ENCODE measurements at places on chromosomes 3 and 15.

GRCh38 chr3:32239307-32240158 is 1.1 kb downstream of the CMTM8 start:
- no peak for DNase-seq

DNA sequence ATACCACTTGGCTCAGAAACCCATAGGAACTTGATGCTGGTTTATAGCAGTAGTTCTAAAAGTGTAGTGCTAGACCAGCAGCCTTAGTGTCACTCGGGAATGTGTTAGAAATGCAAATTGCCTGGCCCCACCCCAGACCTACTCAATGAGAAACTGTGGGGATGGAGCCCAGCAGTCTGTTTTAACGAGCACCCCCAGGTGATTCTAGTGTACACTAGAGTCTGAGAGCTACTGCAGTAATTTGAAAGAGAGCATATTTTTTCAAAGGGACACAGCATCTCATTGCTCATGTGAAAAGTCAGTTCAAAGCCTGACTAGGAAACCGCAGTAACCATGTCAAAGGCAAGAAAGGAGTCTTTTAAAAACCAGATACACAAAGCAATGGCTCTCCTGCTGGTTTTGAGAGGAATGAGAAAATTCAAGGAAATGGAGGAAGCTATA is 313.4 kb downstream of the SQOR start:
- DNase-seq: no peak

- no peak for DNase-seq
These were observed 482.7 kb upstream of the PDZRN3 start for GRCh38 chr3:74107451-74107850.

DNA sequence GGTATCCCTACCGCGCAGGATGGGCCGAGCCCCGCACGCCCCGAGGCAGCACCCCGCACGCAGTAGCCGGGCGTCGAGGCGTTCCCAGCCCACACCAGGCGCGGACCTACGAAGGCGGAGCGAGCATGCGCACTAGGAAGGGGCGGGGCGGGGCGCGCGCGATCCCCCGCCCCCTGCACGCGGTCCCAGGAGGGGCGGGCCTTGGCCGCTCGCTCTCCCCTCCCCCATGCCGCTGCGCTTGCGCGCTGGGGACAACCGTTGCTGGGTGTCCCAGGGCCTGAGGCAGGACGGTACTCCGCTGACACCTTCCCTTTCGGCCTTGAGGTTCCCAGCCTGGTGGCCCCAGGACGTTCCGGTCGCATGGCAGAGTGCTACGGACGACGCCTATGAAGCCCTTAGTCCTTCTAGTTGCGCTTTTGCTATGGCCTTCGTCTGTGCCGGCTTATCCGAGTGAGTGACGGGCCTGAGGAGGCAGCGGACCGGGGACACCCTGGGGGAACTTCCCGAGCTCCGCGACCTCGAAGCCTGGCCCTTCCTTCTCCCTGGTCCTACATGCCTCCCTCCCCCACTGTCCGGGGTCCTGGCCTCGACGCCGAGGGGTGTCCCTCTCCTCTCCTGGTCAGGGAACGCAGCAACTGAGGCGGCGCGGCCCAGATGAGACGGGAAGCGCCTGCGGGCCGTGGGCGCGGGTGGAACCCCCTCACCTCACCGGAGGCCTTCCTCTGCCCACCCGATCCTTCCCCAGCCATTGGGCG is at the start of gene SPESP1:
SPESP1 (plus strand) TSS at position 258 of the 755 bp plus-strand sequence; CDS start at position 387, 129 bp downstream.
- DNase-seq: no peak

DNA sequence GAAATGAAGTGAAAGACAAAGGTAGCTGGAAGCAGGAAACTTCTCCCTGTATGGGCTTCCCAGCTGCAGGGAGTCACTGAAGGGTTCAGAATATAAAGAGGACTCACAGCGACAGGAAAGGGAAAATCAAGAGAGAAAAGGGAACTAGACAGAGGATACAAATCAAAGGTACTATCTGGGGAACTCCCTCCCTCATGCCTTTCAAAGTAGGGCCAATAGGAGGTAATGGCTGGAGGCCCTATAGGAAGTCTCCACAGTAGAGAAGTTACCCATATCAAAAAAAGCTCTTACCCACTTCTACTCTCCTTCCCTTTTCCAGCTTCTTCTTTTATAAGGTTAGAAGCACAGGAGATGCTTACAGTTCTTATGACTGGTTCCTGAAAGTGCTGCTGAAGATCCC is 43.5 kb downstream of the FMN1 start:
- DNase-seq: no peak

DNA sequence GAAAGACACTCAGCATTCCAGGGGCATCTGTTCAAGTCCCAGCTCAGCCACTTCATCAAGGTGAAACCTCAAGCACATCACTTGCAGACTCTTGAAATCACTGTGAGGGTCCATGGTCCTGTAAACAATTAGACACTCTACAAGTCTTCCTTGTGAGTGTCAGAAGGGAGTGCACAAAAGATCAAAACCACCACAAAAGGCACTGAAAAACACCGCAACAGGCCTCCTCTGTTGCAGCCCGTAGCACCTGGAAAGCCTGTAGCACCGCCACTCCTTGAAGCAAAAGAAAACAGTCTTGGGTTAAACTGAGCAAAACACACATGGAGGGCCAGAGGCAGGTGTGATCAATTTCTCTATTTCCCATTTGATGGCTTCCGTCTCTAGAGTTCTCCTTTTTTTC is 63.8 kb upstream of the SNRK start:
- DNase-seq: no peak

- DNase-seq: no peak
These were observed 17.4 kb upstream of the VEPH1 start for GRCh38 chr3:157520485-157521150.

- DNase-seq: no peak
These were observed 23.7 kb upstream of the TICRR start for GRCh38 chr15:89551550-89551949.

DNA sequence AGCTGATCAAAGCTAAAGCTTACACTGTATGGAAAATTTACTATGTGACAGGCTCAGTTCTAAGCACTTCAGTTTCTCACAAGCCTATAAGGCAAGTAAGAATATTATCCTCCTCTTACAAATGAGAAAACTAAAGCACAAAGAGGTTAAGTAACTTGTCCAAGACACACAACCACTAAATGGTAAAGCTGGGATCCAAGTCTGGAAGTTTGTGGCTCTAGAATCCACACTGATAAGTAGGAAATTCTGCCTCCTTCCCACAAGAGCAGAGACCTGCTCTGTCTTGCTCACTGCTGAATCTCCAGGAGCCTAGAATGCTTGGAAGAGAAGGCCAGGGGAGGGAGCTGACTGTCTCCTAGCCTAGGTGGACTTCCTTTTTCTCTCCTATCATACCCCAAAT is 60.6 kb downstream of the MAGI1 start:
- no peak for DNase-seq

DNA sequence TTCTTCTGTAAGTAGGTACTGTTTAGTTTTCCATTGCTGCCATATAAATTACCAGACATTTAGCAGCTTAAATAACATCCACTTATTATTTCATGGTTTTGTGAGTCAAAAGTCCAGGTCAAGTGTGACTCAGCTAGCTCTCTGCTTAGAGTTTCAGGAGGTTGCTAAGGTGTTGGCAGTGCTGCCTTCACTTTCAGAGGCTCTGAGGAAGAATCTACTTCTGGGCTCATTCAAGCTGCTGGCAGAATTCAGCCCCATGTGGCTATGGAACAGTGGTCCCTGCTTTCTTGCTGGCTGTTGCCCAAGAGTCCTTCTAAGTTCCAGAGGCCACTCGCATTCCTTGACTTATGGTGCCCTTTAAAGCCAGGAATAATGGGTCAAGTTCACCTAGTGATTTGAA is 4.5 kb downstream of the CFAP44 start:
- no peak for DNase-seq

DNA sequence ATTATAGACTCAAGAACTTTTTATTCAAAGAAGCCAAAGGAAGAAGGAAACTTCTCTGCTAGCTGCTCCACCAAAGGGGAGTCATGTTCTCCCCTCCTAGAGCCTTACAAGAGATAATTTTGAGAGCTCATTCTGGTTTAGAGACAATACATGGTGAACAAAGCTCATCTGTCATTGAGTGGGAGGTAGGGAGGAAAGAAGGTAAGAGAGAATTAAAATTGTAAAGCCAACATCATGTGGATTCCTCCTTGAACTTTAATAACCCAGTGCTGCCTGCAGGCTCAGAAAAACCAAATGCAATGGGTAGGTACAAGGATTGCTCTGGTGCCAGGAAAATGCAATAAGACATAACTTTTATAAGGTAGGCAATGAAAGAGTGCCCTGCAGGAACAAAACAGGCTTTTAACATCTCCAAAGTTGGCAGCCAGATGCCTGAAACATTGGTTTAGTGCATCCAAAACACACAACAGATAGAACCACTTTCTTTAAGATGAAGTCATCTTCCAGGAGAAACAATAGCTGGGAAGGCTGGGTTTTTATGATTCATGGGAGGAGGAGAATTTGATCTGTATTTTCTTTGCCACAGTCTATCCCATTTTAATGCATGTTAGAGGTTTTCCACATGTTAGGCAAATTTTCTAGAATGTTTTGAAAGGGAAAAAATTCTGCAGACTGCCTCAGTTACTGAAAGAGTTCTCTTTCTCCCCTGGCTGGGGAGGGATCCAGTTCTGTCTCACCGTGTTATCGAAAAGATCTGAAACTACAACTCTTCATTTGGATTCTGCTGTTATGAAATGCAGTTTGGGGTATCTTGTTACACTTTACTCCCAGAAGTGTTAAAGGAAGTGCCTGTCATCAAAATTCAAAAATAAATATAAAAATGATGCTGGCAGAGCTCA is 11.3 kb upstream of the ARHGEF3 start:
- no peak for DNase-seq

DNA sequence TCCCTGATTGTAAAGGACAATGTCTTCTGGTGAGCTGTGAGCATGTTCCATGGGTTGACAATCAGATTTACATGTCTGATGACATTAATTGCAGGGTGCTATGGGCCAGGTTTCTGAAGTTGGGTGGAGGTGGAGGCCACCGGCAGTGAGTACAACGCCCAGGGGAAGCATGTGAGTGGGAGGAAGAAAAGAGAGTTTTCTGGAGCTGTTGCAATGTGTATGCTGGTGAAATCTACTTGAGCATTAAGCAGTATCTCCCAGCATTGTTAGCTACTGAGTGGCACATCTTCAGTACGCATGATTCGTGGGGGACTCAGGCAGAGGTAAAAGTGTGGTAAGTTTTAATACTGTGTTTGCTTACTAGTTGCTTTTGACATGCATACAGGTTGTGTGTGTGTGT is 26.6 kb downstream of the TMEM45A start:
- no peak for DNase-seq

GRCh38 chr3:186807231-186807630 is 949 bp upstream of the RFC4 start:
- DNase-seq: no peak

GRCh38 chr3:16352428-16352827 is 87.4 kb downstream of the OXNAD1 start:
- DNase-seq: no peak

- no peak for DNase-seq
These were observed 13.6 kb upstream of the DENND6A start for GRCh38 chr3:57706462-57706861.

DNA sequence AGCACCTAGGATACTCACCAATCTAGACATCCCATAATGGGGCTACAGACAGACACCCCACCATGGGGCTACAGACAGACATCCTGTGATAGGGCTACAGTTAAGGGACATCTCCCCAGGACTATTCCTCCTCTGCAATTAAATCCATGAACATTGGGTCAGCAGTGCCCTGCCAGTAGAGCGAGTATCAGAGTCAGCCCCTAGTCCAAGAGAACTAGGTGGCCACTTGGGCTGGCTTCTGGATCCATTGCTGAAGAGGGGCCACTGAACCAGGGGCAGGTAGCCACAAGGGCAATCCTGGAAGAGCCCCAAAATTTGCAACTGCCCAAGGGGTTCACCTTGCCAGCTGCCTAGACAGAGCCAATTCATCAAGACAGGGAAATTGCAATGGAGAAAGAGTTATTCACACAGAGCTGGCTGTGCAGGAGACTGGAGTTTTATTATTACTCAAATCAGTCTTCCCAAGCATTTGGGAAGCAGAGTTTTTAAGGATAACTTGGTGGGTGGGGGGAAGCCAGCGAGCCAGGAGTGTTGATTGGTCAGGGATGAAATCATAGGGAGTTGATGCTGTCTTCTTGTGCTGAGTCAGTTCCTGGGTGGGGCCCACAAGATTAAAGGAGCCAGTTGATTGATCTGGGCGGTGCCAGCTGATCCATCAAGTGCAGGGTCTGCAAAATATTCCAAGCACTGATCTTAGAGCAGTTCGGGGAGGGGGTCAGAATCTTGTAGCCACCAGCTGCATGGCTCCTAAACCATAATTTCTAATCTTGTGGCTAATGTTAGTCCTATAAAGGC is 170.2 kb upstream of the SMAD3 start:
- no peak for DNase-seq

GRCh38 chr15:63121382-63122001 is at the start of gene LACTB:
Gene LACTB, plus strand, starts transcription at chr15:63121861. Its CDS starts 11 bp downstream, at chr15:63121872.
- DNase-seq: peak; percentile 29

DNA sequence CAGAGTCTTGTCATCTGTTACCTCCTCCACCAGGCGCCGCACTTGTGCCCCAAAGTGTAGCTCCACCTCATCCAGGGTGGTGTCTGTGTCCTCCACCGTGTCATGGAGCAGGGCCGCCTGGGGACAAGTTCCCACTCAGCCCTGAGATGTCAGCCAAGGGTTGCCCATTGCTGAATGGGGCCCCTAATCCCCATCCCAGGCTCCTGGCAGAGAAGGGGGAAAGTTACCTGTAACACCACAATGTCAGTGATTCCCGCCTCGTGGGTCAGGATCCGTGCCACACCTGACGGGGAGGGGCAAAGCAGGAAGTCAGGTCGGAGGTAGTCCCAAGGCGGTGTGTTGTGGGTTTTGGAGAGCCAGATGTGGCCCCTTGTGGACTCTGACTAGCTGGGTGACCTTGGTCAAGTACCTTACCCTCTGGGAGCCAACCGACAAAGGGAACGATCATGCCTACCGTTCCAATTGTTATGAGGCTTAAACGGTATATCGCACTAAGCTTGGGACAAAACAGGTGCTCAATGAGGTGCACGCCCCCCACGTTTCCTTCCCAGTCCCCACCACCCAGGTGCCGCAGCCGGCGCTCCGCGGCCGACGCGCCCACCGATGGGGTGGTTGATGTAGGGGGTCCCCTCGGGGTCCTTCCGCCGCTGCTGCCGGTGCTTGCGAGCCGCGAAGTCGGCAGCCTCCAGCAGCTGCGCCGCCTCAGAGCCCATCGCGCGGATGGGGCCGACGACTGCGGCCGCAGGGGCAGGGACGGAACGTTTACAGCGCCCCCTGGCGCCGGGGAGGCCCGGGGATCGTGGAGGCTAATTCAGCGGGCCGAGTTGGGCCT is at the start of gene HDDC3:
HDDC3 (minus strand) TSS at position 722 of the 832 bp plus-strand sequence; CDS start at position 713, 9 bp downstream.
- peak; percentile 41 for DNase-seq

GRCh38 chr15:33132722-33133345 is 61.7 kb downstream of the FMN1 start:
- DNase-seq: no peak

- DNase-seq: no peak
These were observed 197.4 kb downstream of the KLHL25 start for GRCh38 chr15:85597155-85597815.

- DNase-seq: no peak
These were observed 69.4 kb downstream of the SRGAP3 start for GRCh38 chr3:9179826-9180763.
